ENCODE measurements at places on chromosomes 2 and 18. TPM values are rescaled to one million over a fixed set of nuclear protein-coding genes. Genes with fewer than 3 reads are reported as not detected.

Gene OR6B2
- not detected for total RNA-seq

Gene GPR39
- total RNA-seq: 0.38 TPM

Gene ABCB11
- 0.18 TPM for total RNA-seq

Gene UCN
- 0.09 TPM for total RNA-seq
